ENCODE measurements at places on chromosomes 5 and 9.

DNA sequence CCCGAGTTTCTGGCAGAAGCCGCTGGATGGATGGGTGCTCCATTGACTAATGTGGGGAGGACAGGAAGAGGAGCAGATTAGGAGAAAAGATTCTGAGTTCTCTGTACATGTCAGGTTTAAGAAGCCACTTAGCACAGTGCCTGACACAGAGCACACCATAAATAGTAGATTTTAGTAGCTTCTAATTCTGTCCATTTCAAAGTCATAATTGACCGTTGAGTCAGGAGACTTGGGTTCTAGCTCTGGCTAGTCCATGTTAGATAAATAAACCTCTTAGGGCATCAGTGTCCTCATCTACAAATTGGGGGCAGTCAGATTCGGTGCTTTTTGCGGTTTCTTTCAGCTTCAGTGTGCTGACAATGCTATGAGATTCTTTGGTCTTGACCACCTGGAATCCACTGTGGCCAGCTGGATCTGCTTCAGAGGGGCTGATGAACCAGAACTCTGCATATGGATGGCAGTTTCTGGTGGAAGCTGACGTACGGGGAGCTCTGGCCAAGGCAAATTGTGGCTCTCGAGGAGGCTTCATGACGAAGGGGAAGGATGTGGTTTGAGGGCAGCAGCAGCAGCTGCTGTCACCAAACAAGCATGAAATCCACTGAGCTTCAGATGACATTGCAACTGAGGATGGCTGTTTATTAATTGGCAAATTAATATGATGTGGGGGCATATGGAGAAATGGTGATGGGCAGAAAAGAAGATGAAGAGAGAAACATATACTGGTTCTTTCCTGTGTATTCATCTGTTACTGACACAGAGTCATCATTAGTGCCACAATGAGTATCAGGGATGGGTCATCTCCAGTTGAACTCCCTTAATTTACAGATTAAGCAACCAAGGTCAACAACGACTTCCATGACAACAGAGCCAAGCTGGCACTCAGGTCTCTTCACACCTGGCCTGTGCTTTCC lies 134.4 kb downstream of the AOPEP start:
- DNase-seq, result no peak

DNA sequence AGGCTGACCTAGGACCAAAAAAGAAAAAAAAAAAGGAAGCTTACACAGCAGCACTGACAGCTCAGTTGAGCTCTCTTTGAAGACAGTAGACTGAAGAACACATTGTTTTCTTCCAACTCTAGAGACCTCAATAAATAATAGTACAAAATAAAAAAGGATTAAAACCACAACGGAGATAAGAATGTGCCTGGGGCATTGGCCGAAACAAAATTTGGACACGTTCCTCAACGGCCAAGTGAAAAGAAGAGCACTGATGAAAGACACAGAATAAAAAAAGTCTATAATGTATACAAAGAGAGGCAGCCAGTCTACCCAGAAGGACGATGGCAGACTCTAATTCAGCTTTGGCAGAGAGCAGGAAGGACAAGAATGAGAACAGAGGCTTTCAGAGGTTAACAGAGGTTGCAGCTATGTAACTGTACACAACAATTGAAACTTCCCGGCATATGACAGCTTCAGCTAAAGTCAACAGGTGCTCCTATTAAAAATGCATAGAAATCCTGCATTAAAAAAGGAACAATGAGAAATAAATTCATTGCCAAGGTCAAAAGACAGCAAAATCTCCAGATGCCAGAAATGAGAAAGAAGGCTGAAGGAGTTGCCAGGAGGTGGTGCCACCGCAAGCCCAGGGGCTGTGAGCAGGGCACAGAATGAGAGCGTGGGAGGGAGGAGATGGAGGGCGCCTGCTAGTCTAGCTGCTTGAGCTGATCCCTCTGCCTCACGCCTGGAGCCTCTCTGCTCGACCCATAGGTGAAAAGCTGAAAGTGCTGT lies 113.9 kb downstream of the DCP2 start:
- DNase-seq, result no peak

DNA sequence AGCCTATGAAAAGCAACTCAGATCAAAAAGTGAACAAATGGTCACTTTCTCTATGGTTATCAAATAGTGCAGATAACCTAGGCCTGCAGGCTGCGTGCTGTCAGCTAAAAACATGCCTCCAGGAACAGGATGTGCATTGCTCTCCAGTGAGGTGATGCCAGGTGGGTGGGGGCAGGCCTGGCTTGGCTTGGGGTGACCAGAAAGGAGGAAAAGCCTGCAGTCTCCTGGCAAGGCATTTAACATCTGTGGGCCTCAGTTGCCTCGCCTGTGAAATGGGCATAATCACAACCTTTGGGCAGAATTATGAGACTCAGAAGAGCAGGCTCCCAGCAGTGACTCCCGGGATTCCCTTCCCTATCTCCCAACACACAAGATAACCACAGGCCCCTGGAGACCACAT lies 135.9 kb downstream of the COL23A1 start:
- DNase-seq, result no peak

DNA sequence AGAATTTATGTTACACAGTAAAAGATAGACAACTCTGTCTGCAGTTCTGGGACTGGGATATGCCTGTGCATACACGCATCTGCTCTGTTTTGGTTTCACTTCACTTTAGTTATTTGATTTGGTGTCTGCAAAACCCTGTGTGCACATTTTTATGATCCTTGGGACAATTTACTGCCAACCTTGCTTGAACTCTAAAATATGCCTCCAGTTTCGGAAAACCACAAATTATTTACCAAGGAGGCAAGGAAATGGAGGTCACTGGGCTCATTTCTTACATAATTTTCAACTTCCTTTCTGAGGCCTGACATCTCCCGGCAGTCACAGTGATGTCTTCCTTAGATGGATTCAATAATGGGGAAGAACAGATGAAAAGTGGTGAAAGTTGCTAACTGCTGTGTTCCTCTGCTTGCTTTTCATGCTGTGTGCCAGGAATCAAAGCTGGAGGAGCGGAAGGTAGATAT lies 61.2 kb upstream of the TAF11L2 start:
- no peak for DNase-seq

- no peak for DNase-seq
Measured at GRCh38 chr5:172920447-172920849, 38.8 kb upstream of the RPL26L1 start.

DNA sequence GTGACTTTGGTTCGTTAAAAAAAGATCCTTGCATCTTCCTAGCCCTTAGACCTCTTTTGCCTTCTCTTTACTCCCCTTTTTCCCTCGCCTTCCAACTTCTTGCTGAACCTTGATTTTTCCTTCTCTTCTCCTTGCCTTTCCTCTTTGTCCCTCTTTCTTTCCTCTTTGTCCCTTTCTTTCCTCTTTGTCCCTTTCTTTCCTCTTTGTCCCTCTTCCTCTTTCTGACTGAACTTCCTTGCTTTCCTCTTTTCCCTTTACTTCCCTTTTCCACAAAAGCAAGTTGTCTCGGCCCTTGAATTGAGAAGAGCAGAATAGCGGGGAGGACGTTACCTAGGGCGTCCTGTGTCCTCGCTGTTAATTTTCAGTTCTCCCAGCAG lies 1.4 kb upstream of the MLLT3 start:
- no peak for DNase-seq

DNA sequence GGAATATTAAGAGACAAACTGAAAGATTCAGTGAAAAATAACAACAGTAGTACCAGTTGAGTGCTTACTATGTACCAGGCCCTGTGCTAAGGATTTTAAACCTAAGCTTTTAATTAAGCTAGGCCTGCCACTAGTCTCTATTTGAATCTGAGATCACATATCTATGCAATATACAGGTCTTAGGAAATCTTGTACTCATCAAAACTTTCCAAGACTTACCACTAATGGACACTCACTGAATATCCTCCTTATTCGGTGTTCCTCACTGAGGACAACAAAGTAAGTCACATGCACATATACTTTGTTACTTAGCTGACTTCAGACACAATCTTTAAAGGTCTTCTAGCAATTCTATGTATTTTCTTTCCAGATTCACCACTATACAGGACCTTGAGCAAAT lies 32.6 kb downstream of the DIAPH1 start:
- DNase-seq, result no peak

DNA sequence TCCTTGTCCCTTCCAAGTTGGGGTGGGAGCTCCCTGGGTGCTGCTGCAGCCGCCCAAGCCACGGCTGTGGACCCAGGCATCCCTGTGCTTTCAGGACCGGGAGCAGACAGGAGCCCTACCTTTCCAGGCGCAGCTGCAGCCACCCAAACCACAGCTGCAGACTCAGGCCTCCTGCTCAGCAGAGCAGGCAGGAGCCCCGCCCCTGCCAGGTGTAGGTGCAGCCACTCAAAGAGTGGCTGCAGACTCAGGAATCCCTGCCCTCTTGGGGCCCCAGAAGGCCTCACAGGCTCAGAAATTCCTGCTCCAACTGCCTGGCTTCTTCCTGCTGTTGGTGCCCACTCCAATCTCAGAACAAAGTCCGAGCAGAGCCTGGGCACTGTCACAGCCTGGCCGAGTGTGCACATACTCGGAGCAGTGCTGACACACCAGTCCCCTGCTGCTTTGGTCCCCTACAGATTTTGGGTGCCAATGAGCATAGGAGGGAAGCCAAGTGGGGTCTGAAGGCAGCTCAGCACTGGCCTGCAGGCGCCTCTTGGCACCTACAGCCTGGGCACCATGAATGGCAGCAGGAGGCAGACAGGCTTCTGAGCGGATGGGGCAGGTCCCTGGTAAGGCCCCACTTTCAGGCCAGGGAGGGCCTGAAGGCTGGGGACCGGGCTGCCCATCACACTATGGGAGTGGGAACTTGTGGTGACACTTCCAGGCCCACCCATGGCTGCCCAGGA lies 6.0 kb upstream of the TESK1 start:
- no peak for DNase-seq

All from NCI-H1417 treated with DMSO at 0.1 percent for 48 hours (cell line).